Upper lobe of right lung (tissue), 1 donor: ENCODE measurements at places on chromosomes 6 and 20. TPM values are rescaled to one million over a fixed set of nuclear protein-coding genes. Genes with fewer than 3 reads are reported as not detected.

Gene HDGFL1
- not detected for total RNA-seq

- DNase-seq = peak; percentile 84
Observed at GRCh38 chr6:27133281-27134227, 113.9 kb upstream of the PRSS16 start.

Gene ENPP4
- total RNA-seq = 27.8 TPM

DNA sequence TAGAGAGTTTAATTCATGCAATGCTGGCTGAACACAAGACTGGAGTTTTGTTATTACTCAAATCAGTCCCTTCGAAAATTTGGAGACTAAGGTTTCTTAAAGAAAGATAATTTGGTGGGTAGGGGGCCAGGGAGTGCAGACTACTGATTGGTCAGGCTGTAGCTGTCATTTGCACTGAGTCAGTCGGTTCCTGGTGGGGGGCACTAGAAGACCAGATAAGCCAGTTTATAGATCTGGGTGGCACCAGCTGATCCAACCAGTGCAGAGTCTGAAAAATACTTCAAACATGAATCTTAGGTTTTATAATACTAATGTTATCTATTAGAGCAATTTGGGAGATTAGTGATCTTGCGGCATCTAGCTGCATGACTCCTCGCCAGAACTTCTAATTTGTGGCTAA lies 530.7 kb downstream of the NKAIN2 start:
- no peak for DNase-seq

GRCh38 chr6:43665376-43665775 lies 20.5 kb downstream of the RSPH9 start:
- no peak for DNase-seq

- DNase-seq = no peak
Observed at GRCh38 chr20:1264727-1265126, 1.4 kb upstream of the SNPH start.

Gene CTAGE9
- not detected for total RNA-seq

Gene DDX43
- 2.5 TPM for total RNA-seq

Gene DACT2
- 2.5 TPM for total RNA-seq

GRCh38 chr20:13474467-13474866 lies 164.3 kb downstream of the TASP1 start:
- no peak for DNase-seq

Gene OSTM1
- 59.3 TPM for total RNA-seq

- DNase-seq = no peak
Observed at GRCh38 chr6:27375613-27376079, 12.9 kb upstream of the ZNF391 start.

DNA sequence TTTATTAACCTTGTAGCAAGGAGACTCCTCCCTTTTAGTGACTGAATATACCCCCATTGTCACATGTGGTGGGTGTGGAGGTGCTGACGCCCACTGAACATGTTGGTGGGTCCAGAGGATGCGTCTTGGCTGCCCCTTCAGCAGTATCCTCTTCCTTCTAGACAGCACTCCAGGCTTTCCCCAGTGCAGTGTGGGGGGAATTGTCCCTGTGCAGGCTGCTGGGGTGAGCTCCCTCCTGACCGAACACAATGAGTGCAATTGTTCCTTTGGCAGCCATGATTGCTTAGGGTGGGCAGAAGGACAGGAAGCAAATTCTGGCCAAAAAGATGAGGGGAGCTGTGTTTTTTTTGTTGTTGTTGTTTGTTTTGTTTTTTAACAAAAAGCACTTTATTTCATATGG lies 209.3 kb upstream of the PDE10A start:
- no peak for DNase-seq

GRCh38 chr6:136446579-136447187 lies 103.5 kb downstream of the MAP7 start:
- no peak for DNase-seq

DNA sequence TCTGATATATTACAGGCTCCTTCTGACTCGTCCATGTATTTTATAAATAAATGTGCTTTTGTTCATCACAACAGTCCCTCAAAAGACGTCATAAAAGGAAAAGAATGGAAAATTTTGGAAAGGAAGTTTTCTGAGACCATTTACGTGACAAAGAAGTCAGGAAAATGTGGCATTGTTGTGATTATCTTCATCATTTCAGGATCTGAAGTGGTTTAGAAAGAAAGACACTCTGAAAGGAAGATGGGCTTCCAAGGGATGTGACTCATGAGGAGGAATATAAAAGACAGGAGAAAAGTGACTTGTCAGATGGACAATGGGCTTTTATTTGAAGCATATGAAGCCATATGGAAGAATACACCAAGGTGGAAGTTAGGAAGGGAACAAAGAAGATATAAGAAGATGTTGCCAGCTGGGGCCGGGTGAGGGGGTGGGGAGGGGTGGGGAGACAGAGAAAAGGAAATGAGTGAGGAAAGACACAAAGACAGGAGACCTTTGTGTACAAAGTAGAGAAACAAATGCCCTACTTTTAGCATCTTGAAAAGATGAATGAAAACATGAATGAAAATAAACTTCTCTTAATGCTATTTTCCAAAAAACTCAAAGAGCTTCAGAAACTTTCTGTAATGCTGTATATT lies 190.3 kb upstream of the PREP start:
- DNase-seq = no peak

GRCh38 chr6:43144879-43145278 lies 26.2 kb upstream of the SRF start:
- DNase-seq = no peak

Gene STAU1
- total RNA-seq = 76.0 TPM

Gene PBOV1
- not detected for total RNA-seq

DNA sequence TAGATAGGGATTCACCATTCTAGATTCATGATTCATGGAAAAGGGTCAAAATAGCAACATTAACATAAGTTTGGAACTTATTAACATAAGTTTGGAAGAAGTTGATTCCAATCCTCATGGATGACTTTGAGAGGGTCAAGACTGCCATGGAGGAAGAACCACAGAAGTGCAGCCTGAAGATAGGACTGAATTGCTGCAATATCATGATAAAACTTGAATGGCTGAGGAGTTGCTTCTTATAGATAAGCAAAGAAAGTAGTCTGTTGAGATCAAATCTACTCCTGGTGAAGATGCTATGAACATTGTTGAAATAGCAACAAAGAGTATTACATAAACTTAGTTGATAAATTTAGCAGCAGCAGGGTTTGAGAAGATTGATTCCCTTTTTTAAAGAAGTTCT lies 62.2 kb downstream of the GMDS start:
- DNase-seq = no peak

DNA sequence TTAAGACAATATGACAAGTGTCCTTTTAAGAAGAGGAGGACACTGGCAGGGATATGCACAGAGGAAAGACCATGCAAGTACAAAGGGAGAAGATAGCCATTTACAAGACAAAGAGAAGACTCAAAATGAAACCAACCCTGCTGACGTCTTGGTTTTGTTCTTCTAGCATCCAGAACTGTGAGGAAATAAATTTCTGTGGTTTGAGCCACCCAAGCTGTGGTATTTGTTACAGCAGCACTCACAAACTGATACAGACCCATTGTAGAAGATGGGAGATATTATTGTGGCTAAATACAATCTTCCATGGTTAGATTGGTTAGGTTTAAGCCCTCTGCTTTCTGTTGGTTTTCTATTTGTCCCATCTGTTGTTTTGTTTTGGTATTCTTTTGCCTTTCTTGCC lies 88.6 kb upstream of the SLC35F1 start:
- DNase-seq = no peak

DNA sequence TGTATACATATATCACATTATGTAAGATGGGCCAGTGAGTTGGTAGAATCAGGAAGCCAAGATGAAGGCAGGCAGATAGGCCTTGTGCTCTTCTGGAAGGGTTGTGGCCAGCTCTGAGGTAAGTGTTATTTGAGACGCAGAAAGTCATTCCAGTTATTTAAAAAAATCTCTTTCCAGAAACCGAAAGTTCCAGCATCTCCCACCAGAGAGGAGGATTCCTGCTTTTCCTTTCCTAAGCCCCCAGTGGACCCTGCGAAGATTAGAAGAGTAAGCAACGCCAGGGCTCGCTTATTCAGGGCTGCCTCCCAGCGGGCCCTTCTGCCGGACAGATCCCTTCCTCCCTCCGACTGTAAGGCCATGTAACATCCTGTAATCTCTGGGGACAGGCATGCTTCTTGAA lies 20.4 kb downstream of the ARMC2 start:
- DNase-seq = no peak

DNA sequence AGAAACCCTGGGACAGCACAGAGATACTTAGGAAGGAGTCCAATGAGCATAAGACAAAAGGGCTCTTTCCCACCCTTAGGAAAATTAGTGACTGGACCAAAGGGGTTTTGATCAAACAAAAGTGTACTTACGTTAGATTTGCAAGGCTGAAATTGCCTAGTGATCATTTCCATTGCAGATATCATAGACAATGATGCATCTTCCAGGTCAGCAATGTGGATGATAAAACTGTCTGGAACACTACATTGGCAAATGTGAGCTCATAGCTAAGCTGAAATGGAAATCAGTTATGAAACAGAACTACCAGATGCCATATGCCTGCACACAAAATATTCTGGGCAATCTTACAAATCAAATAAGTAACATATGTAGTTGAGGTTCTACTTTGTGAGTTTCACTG lies 34.0 kb downstream of the LY86 start:
- DNase-seq = no peak

Gene FAM50B
- 13.1 TPM for total RNA-seq

Gene SESN1
- 36.9 TPM for total RNA-seq

Gene HLA-G
- total RNA-seq = 1.6 TPM
